ENCODE measurements at places on chromosomes 16 and 17.

GRCh38 chr16:31260136-31260931 is 559 bp downstream of the ITGAM start:
- DNase-seq: no peak

- no peak for DNase-seq
These were observed 115.1 kb downstream of the PPM1E start for GRCh38 chr17:58870747-58871146.

- DNase-seq: no peak
These were observed 328.8 kb downstream of the CPPED1 start for GRCh38 chr16:12474806-12475410.

GRCh38 chr17:68390888-68391545 is 66.3 kb downstream of the WIPI1 start:
- DNase-seq: no peak

DNA sequence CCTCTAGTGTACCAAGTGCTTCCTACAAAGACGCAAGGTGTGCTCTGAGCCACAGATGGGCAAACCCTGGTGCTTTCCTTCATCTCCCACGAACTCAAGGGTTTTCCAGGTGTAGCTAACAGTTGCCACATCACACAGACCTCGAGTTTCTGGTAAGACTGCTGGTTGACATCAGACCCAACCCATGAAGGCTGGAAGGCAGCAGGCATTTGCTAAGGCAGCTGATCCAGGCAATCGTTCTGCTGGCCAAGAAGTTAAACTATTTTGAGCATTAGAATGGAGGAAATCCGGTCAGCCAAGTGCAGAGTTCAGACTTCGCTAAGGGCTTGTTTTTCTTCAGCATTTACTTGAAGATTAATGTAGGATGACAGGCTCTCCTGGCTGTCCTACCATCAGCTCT is 11.5 kb downstream of the HAS3 start:
- no peak for DNase-seq

DNA sequence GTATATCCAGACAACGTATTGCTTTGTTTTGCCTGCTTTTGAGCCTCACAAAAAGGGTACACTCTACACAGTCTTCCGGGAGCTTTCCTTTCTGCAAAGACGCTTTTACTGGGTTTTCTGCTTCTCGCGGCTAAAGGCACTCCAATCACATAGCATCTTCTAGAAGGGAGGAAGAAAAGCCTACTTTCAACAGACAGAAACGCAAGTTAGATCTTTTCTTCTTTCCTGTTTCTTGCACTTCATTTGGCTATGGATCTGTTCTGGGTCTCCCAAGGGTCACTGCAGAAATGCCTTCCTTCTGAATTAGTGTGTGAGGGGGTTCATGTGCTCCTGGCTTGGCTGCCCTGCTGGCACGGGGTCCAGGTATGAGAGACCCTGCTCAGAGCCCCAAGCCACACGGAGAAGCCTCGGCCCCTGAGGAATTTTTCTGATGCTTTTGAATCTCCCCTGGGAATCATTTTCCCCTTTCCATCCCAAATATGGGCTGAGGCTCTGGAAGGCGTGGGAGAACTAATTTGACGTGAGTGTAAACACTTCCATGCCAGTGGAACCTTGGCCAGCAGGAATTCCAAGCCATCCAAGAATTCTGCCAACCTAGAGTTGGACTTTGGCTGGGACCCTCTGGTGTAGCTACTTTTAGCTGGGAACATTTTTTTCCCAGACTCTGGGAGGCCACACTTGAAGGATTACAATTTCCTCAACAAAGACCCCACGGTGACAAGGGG is 49.6 kb upstream of the NKD1 start:
- no peak for DNase-seq

DNA sequence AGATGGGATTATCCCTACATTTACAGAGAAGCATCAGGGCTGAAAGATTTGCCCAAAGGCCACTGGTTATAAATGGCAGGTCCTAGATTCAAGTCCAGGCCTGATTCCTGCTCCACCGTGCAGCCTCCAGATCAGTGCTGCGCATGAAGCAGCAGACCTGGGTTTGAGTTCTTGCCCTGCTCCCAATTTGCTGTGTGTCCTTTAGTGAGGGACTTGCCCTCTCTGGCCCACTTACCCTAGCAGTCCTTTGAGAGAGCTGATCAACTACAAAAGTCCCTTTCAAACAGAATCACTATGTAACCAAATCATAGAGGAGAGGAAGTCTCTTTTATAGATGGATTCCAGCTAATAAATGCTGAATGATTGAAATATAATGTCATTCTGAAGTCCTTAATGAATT is 200.4 kb downstream of the RAB11FIP4 start:
- DNase-seq: no peak

DNA sequence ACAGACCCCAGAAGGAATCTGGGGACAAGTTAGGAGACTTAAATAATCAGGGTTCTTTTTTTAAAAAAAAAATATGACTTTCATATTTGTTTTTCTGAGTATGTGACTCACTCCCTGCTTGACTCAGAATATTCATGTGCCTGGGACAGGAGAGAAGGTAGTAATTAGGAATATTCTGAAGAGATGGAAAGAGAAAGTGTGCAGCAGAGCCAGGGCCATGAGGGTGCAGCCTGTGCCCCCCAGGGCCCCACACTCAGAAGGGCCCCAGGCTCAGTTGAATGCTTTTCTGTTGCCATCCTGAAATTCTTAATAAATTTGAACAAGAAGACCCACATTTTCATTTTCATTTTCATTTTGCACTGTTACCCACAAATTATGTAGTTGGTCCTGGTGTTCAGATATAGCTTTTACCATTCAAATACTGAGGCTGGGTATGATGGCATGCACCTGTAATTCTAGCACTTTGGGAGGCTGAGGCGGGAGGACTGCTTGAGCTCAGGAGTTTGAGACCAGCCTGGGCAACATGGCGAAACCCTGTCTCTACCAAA is 11.5 kb upstream of the LONP2 start:
- no peak for DNase-seq

Data from nephron progenitor cell (in vitro differentiated cells).